ENCODE measurements at places on chromosomes 1 and 21.

GRCh38 chr1:208028526-208028925 lies 117.6 kb upstream of the CD34 start:
- no peak for DNase-seq

DNA sequence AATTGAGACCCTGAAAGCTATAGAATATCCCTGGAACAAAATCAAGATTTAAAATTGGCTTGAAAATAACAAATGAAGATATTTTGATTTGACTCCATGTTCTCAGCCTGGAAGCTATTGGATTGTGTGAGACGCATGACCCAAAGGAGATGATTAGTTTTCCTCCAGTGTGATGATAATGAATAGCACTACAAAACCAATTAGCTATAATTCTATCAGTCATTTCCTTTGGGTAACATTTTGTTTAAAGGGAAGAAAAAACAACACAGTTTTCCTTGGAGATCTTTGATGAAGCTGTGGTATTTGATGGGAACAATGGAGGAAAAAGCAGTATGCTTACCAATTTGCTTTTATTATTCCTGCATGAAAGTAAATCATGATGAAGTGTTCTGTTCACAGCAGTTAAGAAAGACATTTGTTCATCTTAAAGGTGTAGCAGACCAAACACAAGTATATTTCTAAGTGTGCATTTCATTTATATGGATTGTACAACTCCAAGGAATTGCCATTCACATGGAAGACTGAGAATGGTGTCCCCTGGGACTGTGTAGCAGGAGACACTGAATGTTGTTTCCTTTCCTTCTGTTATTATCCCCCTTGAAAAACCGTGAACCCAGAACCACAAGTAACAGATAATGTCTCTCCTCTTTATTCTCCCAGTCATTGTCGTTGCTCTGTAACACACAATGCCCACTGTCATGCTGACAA lies 111.4 kb downstream of the CACHD1 start:
- DNase-seq: no peak

GRCh38 chr21:42490720-42491119 lies 5.3 kb downstream of the RSPH1 start:
- DNase-seq: no peak

- no peak for DNase-seq
Observed at GRCh38 chr1:18947570-18947969, 8.9 kb downstream of the IFFO2 start.

DNA sequence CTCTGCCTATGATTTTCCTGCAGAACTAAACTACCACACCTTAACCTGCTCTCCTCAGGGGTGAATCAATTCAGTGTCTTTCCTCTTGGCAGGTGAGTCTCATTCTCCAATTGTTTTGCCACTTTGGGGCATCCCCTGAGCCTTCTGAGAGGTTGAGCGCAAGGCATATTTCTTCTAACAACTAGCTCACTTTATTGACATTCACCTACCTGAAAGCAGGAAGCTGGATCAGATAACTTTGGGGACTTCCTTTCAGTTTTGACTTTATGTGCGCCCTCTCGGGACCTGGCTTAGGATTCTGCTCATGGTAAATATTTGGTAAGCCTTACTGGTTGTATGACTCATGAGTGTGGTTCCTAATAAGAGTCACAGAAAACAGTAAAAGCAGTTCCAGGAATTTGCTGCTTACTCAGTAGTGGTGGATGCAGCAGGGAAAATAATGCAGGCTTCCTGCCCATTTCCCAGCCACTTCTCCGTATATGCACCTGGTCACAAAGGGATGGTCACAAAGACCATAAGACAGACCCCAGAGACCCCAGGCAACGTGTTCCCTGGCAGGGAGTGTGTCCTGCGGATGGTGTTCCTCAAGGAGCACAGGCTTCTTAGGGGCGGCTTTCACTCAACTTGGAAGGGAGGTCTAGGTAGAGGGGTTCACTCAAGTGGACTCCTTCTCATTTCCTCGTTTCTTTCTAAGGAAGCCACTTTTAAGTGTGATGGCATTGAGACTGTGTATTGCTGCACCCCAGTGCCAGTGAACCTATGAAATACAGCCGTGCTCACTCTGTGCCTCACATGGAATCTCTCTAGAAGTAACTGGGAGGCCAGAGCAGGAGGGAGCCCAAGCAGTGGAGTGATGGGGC lies 22.0 kb upstream of the BATF3 start:
- no peak for DNase-seq

- no peak for DNase-seq
Observed at GRCh38 chr21:15276243-15276642, 211.4 kb upstream of the NRIP1 start.

- peak; percentile 73 for DNase-seq
Observed at GRCh38 chr1:39609618-39610331, 29.7 kb downstream of the HEYL start.

DNA sequence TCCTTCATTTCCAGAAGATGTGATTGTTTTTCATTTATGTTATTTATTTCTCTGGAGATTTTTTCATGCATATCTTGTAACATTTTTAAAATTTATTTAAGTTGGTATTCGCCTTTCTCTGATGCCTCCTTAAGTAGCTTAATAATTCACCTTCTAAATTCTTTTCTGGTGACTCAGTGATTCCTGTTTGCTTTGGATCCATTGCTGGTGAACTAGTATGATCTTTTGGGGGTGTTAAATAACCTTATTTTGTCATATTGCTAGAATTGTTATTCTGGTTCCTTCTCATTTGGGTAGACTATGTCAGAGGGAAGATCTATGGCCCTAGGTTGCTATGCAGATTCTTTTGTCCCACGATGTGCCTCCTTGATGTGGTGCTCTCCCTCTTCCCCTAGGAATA lies 1347.2 kb upstream of the B3GALT2 start:
- no peak for DNase-seq

GRCh38 chr1:230084408-230085177 lies 17.6 kb downstream of the GALNT2 start:
- DNase-seq: peak; percentile 58

GRCh38 chr1:29912425-29912824 lies 676.1 kb downstream of the PTPRU start:
- no peak for DNase-seq

- DNase-seq: no peak
Observed at GRCh38 chr1:59885160-59885832, 41.3 kb downstream of the CYP2J2 start.

GRCh38 chr1:224377676-224378006 lies 21.0 kb downstream of the CNIH4 start:
- no peak for DNase-seq

Measured in activated CD4-positive, alpha-beta T cell treated with anti-CD3 and anti-CD28 coated beads for 24 hours (primary cell).